HAP-1 (cell line): ENCODE measurements at places on chromosomes 5 and 9.

DNA sequence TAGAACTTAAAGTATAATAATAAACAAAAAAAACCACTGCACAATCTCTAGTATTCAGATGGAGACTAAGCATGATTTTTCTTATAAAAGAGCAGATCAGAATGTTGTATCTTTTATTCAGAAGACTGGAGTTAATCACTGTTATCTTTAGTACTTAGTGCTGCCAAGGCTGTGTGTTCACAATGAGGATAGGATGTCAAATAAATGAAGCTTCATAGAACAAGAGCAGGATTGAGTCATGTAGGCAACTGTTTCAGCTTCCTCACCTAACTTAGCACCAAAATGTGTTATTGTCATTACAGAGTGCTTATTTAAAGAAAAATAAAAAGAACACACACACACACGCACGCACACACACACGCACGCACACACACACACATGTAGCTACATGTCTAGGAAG is 58.1 kb upstream of the CDKN2B start:
- DNase-seq: no peak

DNA sequence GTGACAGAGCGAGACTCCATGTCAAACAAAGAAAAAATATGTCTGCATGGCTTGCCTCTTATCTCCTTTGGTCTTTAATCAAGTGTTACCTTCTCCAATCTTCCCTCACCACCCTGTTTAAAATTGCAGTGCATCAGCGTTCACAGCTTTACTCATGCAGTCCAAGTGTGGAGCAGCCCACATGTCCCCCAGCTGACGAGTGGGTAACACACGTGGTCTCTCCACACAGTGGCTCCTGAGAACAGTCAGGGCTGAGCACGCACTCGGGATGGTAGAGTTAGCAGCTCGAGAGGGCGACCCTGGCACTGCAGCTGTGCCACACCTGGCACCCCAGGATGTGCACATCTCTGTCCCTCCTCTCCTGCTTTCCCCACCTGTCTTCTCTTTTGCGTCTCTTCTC is 25.9 kb upstream of the CFAP157 start:
- no peak for DNase-seq

GRCh38 chr9:14349146-14349446 is 35.2 kb upstream of the NFIB start:
- DNase-seq: no peak

DNA sequence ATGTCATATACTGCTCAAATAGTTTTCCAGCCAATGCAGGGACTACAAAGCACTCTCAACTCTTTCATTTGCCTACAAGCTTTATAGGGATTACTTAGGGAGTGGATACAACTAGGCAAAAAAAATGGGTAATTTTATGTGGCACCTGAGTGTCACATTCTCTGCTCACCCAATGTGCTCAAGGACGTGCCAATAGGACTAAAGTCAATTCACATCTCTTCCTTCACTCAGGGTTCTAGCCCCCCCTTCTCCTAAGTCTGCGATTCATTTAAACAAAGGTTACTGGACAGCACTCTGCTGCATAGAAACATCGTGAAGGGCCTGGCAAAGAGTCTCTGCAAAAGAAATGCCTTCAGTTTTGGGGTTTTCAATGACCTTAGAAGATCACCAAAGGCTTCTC is 142.3 kb downstream of the TSSK1B start:
- no peak for DNase-seq

- no peak for DNase-seq
Measured at GRCh38 chr5:131647048-131647769, 12.2 kb upstream of the RAPGEF6 start.

DNA sequence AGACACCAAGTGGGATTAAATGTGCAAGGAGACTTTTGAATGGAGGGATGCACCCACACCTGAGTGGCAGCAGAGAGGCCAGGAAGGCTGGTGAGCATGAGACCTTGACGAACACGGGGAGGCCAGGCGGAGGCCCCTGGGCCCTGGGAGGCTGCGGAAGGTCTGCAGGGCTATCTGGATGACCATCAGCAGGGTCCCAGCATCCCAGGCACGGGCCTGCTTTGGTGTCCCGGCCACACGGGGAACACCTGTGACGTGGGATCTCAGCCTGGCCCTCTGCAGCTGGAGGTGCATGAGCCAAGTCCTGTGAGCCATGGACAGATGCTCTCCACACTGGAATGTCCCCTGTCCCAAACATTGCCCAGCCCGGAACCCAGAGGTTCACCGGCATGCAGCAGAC is 174.0 kb upstream of the FOXD4L5 start:
- DNase-seq: no peak

DNA sequence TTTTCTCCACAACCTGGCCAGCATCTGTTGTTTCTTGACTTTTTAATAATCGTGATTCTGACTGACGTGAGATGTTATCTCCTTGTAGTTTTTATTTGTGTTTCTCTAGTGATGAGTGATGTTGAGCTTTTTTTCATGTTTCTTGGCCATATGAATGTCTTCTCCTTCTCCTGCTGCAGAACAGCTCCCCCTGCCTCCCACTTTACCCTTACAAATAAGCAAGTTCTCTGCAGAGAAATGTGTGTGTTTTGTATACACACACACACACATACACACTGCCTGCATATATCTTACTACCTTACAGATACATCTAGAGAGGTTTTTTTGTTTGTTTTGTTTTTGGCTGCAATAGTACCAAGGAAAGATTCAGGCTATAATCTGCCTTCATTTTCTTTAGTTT is 88.7 kb upstream of the PHF24 start:
- DNase-seq: no peak

DNA sequence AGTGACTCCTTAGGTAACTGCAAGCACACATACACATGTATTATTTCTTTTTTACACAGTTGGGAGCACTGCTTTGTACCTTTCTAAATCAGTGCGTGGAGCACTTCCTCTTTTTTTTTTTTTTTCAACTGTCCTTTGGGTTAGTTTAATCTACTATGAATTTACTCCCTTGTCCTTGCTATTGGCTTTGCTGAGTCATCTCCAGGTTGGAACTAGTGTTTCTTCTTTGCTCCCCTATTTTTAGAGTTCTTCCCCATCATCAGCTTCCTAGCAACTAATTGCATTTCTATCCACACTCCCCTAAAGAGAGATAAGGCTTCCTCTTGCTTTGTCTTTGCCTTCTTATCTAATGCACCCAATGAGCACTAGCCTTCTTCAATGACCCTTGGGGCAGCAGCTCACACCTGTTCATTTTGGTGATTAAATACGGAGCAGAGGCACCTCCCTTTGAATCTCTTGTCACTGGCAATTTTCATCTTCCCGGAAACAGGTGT is 24.3 kb downstream of the S100Z start:
- DNase-seq: no peak

GRCh38 chr9:123353984-123354591 is 1.9 kb upstream of the CRB2 start:
- DNase-seq: peak; percentile 90

GRCh38 chr5:14151416-14151815 is 8.3 kb downstream of the TRIO start:
- DNase-seq: no peak

GRCh38 chr9:99726758-99727157 is 94.9 kb upstream of the NR4A3 start:
- no peak for DNase-seq

DNA sequence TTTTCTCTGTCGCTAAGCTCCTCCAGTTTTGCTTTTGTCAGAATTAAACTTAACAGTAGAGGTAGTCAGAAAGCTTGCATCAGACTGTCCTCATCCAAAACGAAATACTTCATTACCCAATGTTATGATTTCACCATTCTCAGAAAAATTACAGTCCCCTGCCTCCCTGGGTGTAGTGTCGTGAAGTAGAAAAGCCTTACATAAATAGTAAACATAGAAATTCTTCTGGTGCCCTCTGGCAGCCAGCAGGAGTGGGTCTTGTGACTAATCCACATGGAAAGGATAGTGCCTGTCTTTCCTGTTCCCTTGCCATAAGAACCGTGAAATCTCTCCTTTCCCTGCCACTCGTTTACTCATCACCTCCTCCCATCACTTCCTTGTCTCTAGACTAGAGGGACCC is 230.6 kb downstream of the GNA14 start:
- DNase-seq: no peak

GRCh38 chr5:168172760-168173223 is 118.7 kb upstream of the WWC1 start:
- DNase-seq: no peak

DNA sequence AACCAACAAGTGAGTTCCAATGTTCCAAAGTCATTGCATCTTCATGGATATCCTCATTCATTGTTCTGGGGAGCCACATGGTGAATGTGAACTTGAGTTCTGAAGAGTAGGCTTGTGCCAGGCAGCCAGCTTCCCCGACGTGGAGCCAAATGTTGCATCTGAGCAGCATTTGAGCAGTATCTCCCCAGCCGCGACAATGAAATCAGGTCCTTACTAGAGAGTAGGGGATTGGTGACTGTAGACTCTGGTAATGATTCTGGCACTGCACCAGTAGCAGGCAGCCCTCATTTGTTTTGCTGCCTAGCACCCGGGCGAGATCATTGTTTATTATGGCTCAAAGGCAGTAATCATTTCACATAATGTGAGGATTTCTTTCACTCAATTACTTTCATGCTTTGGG is 451.4 kb upstream of the C9orf72 start:
- DNase-seq: no peak

GRCh38 chr5:165263536-165263935 is 1758.1 kb downstream of the MAT2B start:
- DNase-seq: no peak

GRCh38 chr5:157108976-157109375 is at the start of gene HAVCR2:
HAVCR2 (minus strand) TSS chr5:157109044; CDS start chr5:157108983, 61 bp downstream.
- no peak for DNase-seq

GRCh38 chr9:123735376-123735775 is 194.6 kb downstream of the DENND1A start:
- no peak for DNase-seq

DNA sequence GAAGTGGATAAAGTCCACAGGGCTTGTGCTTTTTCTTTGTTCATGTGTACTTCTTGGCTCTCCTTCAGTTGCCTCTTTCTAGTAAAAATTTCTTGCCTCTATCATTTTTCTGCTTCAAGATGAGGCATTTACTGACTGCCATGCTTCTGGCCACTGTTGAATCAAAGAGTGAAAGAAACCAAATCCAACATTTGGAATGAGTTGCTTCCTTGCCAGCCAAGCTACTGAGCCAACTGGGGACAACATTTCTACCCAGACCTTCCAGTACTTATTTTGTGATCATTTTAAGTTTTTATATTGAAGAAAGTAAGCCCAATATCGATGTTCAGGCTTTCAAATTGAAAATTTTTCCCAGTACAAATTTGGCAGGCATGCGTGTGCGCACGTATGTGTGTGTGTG is 73.2 kb downstream of the SNCAIP start:
- no peak for DNase-seq

GRCh38 chr9:114016101-114016500 is 62.0 kb downstream of the AMBP start:
- no peak for DNase-seq
